ENCODE measurements at places on chromosomes 16 and 17. TPM values are rescaled to one million over a fixed set of nuclear protein-coding genes. Genes with fewer than 3 reads are reported as not detected.

DNA sequence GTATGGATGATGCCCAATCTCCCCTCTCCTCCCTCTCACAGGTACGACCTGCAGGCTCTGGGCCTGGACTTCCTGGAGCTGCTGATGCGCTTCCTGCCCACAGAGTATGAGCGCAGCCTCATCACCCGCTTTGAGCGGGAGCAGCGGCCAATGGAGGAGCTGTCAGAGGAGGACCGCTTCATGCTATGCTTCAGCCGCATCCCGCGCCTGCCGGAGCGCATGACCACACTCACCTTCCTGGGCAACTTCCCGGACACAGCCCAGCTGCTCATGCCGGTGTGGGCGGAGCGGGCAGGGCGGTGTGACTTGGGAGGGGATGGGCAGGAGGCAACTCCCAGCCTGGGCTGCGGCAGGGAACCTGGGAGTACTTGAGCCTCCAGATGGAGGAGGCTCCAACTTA, 18.1 kb downstream of the SPATA32 start:
- no peak for DNase-seq

DNA sequence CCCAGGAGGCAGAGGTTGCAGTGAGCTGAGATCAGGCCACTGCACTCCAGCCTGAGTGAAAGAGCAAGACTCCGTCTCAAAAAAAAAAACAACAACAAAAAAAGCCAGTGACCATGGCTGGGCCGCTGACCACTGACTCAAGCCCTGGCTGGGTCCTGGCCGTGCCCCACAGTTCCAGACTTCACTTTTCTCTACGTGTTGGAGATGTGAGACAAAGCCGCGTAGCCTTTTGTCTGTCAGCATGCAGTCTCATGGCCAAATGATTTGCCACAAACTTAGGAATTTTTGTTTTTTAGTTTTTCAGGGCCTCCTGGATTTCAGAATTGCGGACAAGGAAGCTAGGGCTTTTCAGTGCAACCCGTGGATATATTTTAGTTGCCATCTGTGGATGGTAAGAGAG, 89.3 kb upstream of the CIBAR2 start:
- DNase-seq, result no peak

GRCh38 chr16:47716571-47716970, 255.4 kb downstream of the PHKB start:
- no peak for DNase-seq

- no peak for DNase-seq
Measured at GRCh38 chr17:49987681-49988441, 7.2 kb downstream of the DLX3 start.

GRCh38 chr16:80231888-80232287, 308.9 kb upstream of the DYNLRB2 start:
- no peak for DNase-seq

GRCh38 chr17:32275060-32276042, 9.7 kb downstream of the RHBDL3 start:
- DNase-seq, result no peak

GRCh38 chr16:87369117-87369765, 14.3 kb downstream of the FBXO31 start:
- no peak for DNase-seq

DNA sequence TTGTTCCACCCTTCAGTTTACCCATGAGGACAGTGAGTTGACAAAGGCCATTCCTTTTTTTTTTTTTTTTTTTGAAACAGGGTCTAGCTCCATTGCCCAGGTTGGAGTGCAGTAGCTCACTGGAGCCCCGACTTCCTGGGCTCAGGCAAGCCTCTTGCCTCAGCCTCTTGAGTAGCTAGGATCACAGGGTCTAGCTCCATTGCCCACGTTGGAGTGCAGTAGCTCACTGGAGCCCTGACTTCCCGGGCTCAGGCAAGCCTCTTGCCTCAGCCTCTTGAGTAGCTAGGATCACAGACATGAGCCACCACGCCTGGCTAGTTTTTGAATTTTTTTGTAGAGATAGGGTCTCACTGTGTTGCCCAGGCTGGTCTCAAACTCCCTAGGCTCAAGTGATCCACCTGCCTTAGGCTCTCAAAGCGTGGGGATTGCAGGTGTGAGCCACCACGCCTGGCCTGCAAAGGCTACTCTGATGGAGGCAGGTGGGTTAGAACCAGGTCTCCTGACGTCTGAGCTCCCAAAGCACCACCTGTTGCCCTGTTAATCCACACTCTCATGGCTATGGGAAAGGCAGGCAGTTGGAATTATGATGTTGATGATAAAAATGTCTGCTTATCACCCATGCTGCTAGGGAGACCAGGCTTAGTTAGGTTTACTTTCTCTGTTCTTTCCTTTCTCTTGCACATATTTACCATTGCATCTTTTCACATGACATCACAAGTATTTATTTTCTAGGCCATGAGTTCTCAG, 65.2 kb downstream of the KSR1 start:
- DNase-seq, result no peak

Gene MT1X
- 75.1 TPM for total RNA-seq

Gene KRTAP4-3
- total RNA-seq, result not detected

Gene PKMYT1
- 4.5 TPM for total RNA-seq

DNA sequence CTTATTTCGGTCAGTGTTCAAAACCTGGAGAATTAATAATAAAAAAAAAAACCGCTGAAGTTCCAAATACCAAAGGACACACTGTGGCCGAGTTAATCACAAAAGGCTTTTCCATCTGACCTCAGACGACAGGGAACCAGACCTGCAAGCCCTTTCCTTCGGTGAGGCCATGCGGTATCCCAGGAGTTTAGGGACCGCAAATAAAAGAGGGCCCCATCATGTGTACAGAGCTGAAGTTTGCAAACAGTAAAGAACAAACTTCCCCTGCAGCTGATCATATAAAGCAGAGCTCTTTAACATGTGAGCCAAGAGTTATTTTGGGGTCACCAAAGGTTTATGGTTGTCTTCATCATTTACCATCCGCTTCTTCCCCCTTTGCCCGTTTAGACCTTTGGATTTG, 33.0 kb upstream of the FOXJ1 start:
- no peak for DNase-seq

GRCh38 chr17:65220732-65221131, 83.6 kb downstream of the RGS9 start:
- DNase-seq, result no peak

DNA sequence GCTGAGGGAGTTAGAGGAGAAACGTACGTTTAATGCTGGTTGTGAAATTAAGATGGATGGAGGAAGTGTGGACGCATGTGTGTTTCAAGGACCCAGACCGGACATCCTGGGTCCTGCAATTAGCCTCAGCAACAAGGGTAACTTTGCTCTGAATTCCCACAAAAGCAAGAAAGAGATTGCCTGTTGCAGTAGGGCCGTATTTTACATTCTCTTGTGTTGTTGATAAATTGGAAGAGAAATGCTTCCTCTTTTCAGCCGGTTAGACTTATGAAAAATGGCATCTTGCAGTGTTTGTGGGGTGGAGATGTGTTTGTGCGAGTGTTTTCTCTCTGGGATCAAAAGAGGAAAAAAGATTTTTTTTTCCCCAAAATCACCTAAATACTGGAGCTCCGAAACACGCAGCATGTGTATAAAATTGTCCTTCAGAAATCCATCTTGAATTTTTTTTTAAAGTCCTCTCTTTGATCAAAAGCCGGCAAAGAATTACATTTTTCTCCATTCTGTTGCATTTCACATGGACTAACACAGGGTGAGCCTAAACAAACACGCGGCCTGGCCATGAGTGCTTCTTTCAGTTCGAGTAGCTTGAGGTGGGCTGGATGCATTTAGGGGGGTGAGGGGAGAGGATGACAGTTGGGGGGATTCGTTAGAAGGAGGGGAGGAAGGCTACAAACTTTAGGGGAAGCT, 251.6 kb downstream of the C16orf95 start:
- DNase-seq, result no peak

All from mucosa of gallbladder (tissue), 1 donor.